ENCODE measurements at places on chromosomes 2 and 18.

GRCh38 chr2:73776869-73777519 is 2.9 kb downstream of the DUSP11 start:
- DNase-seq, result no peak

DNA sequence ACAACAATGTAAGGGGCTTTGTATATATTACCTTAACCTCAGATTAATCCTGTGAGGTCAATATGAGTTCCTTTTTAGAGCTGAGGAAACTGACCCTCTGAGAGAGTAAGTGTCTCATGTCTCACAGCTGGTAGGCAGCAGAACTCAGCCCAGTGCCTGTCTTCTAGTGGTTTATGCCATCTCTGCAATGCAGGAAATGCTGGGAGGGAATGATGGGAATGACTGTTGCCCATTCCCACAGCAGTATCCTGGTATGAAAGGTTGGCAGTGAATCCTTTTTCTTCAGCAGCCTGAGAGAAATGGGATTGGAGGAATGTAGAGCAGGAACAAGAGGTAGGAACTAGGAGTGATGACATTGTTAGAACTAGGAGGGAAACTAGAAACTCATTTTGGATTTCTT is 6.0 kb downstream of the MRPL30 start:
- no peak for DNase-seq

DNA sequence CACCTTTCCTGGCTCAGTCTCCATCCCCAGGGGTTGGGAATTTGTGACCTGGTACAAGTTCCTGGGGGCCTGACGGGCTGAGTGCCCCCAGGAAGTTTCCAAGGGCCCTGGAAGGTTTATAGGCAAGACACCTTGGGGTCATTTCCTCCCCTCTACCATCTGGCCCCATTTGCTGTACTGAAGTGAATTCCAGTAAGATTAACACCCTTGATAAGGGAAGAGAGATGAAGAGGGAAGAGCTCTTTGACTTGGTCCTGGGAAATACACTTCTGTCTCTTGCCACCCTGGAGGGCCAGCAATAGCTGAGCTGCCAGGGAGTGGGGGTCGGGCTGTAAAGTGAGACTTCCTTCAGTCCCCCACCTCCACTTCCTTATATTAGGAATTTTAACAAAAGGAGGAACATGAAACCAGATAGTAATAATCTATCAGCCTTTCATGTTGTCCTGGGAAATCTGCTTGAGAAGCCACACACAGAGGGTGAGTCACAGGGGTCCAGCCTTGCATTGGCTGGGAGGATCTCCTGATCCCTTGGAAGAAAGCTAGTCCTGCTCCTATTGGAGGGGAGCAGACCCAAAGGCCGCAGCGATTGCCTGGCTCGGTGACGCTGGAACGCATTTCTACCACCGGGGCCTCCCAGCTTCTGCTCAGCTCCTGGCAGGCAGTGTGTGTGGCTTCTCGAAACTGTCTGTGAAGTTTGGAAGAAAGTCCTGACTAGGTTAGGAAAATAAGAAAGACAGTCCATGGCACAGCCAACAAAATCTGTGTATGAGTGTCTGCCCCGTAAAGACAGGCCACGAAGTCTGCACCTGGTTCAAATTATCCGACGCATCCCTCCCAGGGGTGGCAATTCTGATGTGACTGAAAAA is 87.3 kb downstream of the ACAA2 start:
- DNase-seq, result peak; percentile 90

DNA sequence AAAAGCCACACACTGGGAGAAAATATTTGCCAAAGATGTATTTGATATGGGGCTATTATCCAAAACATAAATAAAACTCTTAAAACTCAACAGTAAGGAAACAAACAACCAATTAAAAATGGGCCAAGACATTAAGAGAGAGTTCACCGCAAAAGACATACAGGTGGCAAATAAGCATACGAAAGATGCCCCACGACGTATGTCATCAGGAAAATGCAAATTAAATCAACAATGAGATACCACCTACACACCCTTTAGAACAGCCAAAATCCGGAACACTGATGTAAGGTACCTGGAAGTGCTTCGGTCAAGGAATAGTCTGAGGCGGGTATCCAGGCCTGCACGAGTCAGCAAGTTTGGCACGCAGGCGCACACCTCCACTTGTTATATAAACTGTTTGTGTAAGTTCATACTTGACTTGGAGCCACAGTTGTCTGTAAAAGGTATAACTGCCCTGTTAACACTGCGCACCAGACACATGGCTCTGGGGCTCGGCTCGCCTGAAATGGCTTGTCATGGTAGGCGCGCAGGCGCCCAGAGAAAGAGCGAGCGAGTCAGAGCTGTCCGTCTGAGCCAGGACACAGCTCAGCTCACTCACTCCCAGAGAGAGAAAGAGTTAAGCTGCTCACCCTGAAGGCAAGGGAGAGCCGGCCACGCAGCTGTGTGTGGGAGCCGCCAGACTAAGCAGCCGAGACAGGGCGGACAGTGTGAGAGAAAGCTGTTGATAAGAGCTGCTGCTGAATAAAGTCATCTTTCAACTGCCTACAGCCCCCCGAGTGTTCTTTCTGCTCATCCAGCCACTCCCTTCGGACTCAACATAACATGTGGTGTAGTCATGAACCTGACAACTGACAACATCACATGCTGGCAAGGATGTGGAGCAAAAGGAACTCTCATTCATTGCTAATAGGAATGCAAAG is 87.3 kb downstream of the HNRNPLL start:
- DNase-seq, result peak; percentile 14

GRCh38 chr2:127052057-127052770 is 54.7 kb downstream of the BIN1 start:
- DNase-seq, result no peak

DNA sequence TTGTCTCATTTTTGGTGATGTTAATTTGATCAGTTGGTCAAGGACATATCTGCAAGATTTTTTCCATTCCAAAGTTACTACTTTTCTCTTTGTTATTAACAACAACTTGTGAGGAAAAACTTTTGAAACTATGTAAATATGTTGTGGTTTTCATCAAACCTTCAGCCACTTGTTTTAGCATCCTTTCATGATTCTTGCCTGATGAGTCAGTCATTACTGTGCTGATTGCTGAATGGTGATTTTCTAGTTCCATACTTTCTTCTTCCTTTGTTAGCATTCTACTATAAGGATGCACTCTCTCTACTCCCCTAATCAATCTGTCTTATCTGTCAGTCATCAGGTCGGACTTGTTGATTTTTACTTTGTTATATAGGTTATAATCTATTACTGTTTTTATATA is 10.9 kb downstream of the TMEM87B start:
- no peak for DNase-seq

- DNase-seq, result no peak
Observed at GRCh38 chr2:140498360-140498759, 1632.5 kb downstream of the LRP1B start.

- DNase-seq, result no peak
Observed at GRCh38 chr2:209840434-209840833, 68.8 kb downstream of the UNC80 start.

DNA sequence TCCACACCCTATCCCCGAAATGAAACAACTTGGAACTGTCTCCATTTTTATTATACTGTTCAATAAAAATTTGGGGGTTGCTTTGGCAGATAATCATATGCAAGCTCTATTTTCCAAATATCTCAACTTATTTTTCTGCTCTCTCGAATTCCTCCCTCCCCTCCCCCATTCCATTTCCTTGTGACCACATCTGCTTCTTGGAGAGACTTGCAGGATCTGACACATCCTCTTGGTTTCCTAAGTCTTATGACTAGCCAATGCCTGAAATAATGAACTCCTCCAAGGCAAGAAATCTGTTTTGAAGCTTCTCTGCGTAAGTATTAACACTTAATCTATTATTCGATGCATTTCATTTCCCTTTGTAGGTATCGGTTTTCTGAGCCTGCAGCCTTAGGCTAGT is 16.1 kb downstream of the TGIF1 start:
- DNase-seq, result peak; percentile 22

- no peak for DNase-seq
Observed at GRCh38 chr18:1914489-1914888, 656.8 kb downstream of the METTL4 start.

DNA sequence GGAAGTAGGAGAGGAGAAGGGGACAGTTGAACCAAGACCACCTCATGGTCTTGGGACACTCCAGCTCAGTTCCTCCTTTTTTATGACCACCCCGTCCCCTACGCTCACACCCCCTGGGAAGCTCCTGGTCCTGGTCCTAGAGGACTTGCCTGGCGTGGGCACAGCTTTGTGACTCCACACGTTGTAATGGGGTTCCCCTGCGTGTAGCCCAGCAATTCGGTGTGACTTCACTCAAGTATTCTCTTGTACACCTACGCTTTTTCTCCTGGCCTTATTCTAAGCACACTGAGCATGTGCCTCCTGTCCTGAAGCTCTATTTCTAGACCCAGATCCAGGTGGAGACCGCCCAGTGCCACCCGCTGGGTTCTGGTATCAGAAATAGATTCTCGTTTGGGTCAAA is 36.1 kb upstream of the B3GNT7 start:
- no peak for DNase-seq

DNA sequence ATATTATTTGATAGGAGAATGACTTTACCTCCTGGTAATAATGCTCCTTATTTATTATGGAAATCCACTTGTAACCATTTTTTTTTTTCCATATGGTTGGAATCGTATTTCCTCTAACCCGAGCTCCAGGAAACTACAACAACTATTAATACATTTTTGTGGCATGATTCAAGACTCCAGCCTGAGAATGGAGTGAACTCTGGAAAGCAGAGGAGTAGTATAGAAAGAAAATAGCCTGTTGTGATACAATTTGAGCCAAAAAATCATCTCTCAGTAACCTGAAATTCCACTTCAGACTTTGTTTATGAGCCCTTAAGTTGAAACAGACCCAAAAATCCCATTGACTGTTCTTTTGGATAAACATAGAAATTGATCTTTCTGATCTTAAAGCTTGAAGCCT is 921.1 kb downstream of the SOCS6 start:
- no peak for DNase-seq

DNA sequence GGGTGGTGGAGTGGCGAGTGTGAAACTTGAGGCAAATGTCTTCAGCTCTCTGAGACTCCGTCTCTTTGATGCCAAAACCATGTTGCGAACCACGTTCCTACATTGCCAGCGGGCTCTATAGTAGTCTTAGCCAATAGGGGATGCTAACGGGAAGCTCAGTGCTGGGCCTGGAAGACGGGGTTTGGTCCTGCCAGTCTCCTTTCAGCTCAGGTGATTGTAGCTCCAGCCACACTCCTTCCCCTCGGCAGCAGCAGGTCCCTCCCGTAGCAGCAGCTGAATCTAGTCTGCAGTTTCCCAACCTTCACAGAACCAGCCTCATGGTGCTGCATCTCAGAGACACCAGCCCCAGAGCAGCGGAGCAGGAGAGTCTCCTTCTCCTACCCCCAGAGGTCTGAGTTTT is 109.7 kb downstream of the TFCP2L1 start:
- DNase-seq, result no peak

- no peak for DNase-seq
Observed at GRCh38 chr2:166140932-166141331, 13.1 kb upstream of the SCN1A start.

DNA sequence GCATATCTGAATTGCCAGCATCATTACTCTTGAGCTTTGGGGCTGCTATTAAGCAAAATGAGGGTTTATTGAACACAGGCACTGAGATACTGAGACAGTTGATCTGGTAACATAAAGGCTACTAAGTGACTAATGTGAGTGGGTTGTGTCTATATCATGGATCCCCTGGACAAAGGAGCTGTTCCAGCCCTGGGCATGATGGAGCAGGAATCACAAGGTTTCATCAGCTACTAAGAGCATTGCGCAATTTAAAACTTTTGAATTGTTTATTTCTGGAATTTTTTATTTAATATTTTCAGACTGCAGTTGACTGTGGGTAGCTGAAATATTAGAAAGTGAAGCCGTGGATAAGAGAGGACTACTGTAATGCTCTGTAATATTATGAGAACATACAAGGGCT is 73.5 kb downstream of the MGAT5 start:
- no peak for DNase-seq

DNA sequence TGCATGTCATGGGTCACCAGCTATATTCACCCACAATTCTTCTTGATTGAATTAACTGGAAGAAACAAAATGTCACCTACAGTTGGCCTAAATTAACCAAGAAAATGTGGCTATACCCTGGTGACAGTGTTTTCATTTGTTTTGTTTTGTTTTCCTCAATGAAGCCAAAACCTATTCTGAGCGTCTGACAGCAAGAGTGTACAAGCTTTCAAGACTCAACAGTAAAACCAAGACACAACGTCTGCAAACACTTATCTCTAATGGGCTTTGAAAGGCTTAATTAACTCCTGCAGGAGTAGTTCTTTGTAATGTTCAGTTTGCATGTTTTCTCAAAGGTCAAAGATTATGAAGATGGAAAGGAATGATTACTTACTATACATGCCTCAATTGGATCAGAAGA is 827.6 kb upstream of the KLHL29 start:
- DNase-seq, result no peak

GRCh38 chr2:72028351-72028995 is 119.2 kb downstream of the CYP26B1 start:
- DNase-seq, result no peak

DNA sequence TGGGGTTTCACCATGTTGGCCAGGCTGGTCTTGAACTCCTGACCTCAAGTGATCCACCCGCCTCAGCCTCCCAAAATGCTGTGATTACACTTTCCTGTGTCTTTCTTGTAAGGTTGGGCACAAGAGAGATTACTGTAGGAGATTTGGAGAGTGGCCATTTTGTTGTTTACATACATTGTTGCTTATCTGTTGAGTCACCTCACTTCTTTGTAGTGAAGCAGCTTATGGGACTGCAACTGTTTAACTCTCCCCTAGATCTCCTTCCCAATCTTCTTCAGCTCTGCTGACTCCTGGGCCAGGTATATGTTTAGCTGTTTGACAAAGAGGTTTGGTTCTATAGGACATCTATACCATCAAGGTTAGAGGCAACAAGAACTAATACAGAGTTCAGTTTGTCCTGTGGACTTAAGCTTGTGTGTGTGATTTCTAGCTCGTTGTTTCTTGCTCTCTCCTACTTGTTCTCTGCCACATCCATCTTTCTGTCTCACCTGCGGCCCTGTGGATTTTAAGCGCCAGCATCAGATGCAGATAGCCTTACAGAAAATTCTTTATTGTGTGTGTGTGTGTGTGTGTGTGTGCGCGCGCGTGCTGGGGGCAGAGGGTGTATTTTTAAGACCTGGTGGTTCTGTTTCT is 95.4 kb downstream of the HAUS1 start:
- DNase-seq, result peak; percentile 26

DNA sequence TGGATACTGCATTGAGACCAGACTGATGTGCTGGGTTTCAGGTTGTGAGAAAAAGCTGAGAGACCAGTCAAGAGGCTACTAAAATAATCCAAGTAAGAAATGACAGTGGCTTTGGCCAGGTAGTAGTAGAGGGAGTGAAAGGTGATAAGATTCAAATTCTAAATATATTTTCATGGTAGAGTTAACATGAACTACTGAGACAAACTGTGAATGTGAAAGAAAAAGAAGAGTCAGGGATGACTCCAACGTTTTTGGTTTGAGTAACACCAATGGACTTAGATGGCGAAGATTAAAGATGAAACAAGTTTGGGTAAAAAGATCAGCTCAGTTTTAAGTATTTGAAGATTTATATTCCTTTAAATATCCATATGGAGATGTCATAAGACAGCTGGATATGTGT is 209.4 kb downstream of the ZEB2 start:
- no peak for DNase-seq
